ENCODE measurements at places on chromosomes 5 and 9.

DNA sequence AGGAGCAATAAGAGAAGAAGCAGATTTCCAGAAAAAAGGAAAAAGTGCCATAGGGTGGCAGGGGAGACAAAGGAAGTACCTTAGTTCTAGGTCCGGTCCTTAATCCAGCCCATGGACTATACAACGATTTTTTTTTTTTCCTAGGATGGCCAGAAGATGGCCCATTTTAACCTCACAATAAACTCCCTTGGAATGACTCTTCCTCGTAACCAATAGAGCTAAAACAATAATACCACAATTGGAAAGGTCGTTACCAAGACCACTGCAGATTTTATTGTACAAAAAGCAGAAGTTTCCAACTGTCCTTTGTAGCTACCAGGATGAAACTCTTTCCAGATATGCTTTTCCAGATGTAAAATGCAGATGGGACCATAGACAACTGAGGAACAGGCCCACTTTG, 34.4 kb upstream of the SSBP2 start:
- no peak for DNase-seq

- DNase-seq, result no peak
Observed at GRCh38 chr5:150619359-150620230, 20.9 kb upstream of the SYNPO start.

DNA sequence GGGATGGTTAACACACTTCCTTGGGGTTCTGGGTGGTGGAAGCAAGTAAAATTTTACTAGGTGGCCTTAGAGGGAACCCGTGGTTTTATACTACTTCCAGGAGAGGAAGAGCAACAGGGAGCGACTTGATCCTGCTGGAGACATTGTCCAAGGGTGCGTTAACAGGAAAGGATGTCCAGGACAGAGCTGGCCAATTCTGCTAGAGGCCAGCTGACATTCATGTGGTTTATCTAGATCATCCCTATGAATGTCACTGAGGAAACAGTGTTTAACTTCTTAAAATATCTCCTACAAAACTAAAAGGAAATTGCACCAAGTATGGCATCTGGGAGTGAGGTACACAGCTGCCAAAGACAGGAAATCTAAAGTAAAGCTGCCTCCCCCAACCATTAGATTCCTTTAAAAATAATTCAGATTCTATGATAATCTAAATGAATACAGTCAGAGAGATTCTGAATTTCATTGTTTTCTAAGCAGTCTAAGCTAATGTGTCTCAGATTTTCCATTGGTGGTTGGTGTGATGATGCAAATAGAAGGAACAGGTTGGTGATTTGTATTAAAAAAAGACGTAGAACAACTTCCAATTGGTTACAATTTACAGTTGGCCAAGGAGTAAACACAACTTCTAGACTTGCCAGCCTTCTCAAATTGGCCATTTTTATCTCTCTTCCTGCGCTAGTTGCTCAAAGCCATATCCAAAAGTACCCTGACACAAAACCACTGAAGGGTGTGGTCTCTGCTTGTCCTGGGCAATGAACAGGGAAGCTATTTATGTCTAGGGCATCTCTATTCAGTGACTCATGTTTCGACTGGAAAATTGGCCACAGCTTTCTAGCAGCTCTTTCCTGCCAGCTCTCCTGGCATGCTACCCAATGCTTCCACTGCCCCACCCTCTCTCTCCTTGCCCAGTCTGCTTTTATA, 574.7 kb upstream of the MEF2C start:
- DNase-seq, result no peak

DNA sequence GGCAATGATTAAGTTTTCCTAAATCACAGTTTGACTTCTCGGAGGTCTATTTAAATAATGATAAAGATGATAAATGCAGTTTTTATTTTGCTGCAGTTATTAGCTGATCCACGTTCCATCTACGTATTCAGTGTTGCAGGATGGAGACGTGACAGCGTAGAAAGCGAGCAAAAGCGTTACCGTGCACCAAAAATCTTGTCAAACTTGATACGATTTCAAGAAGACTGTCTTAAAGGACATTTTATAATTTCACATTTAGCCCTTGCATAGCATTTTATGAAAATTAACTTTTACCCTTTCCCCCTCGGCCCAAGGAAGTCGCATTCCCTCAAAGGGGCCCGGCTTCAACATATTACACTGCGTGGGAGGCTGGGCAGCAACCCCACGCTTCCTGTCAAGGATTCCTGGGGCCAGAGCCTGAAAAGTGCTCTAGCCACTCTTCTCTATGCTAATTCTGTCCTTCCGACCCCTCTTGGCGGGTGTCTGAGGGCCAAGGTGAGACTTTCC, 7.1 kb upstream of the PURA start:
- DNase-seq, result no peak

DNA sequence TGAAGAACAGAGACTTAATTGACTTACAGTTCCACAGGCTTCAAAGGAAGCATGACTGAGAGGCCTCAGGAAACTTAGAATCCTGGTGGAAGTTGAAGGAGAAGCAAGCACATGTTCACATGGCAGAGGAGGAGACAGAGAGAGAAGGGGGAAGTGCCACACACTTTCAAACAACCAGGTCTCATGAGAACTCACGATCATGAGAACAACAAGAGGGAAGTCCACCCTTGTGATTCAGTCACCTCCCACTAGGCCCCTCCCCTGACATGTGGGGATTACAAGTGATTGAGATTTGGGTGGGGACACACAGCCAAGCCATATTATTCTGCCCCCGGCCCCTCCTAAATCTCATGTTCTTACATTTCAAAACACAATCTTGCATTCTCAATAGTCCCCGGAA, 19.5 kb downstream of the NR3C1 start:
- DNase-seq, result no peak

DNA sequence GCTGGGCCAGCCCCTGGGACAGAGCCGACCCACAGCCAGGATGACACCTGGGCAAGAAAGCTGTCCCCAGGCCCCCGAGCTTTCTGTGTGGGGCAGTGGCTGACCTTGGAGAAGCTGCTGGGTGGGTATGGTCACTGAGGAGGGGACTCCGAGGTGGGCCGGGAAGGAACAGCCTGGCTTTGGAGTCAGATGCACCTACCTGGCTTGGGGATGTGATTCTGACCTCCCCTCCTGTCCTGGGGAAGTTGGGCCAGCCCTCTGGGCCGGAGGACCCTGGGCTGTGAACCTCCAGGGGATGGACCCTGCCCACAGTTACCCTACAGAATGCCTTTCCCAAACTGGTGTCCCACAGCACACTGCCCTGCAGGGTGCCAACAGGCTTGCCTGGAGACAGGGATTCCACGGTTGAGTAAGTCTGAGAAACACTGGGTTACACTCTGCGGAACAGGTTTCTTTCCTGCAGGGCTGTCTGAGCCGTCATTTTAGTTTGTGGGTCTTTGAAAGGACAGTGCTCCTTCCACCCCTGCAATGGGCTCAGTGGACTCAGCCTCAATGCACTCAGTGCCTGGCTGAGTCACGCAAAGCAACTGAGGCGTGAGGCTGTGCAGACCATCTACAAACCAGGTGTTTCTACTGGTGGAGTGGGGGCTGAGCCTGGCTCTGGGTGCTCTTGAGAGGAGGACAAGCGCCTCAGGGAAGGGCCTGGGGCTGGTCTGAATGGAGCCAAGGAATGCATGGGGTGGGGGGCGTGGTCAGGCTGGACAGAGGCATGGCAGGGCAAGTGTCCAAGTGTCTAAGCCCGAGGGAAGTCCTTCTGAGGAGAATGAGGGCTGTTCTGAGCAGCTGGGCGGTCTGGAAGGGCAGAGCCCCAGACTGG, 41.3 kb upstream of the PHYKPL start:
- no peak for DNase-seq

GRCh38 chr5:67050125-67050524, 146.5 kb downstream of the CD180 start:
- DNase-seq, result no peak

- DNase-seq, result no peak
Observed at GRCh38 chr9:120648581-120649197, 65.6 kb downstream of the MEGF9 start.

Data from Caco-2 (cell line).